ENCODE measurements at places on chromosomes 2 and 18. TPM values are rescaled to one million over a fixed set of nuclear protein-coding genes. Genes with fewer than 3 reads are reported as not detected.

The CHCHD5 gene
- 23.1 TPM for total RNA-seq

The FAM237A gene
- not detected for total RNA-seq

The ZC3H6 gene
- total RNA-seq: 12.8 TPM

The QPCT gene
- total RNA-seq: 12.2 TPM

The PIEZO2 gene
- 31.1 TPM for total RNA-seq

The ZNF521 gene
- 58.0 TPM for total RNA-seq

The C2orf78 gene
- total RNA-seq: not detected

The C2orf80 gene
- not detected for total RNA-seq

The CIB4 gene
- total RNA-seq: 0.29 TPM

The DYNAP gene
- not detected for total RNA-seq

The POTEJ gene
- 0.12 TPM for total RNA-seq

The EMX1 gene
- total RNA-seq: 46.9 TPM
